ENCODE measurements at places on chromosomes 3 and 15.

DNA sequence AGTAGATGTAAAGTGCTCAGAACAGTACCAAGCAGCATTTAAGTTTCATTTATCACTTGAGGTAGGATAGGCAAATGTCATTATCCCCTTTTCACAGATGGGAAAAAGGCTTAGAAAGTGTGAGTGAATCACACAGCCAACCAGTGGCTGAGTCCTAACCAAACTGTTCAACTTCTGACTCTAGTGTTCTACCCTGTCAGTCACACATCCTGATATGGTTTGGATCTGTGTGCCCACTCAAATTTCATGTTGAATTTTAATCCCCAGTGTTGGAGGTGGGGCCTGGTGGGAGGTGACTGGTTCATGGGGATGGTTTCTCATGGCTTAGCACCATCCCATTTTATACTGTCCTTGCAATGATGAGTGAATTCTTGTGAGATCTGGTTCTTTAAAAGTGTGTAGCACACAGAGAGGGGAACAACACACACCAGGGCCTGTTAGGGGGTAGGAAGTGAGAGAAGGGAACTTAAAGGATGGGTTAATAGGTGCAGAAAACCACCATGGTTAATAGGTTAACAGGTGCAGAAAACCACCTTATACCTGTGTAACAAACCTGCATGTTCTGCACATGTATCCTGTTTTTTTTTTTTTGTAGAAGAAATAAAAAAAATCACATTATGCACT is 304.7 kb downstream of the SUCLG2 start:
- peak; percentile 28 for DNase-seq

DNA sequence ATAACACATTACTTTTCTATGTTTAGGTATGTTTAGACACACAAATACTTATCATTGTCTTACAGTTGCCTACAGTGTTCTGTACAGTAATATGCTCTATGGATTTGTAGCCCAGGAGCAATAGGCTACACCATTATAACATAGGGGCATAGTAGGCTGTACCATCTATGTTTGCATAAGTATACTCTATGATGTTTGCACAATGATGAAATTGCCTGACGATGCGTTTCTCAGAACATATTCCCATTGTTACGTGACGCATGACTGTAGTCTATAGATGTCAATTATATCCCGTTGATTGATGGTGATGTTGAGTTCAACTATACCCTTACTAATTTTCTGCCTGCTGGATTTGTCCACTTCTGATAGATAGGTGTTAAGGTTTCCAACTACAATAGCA is 139.4 kb upstream of the PFN2 start:
- no peak for DNase-seq

DNA sequence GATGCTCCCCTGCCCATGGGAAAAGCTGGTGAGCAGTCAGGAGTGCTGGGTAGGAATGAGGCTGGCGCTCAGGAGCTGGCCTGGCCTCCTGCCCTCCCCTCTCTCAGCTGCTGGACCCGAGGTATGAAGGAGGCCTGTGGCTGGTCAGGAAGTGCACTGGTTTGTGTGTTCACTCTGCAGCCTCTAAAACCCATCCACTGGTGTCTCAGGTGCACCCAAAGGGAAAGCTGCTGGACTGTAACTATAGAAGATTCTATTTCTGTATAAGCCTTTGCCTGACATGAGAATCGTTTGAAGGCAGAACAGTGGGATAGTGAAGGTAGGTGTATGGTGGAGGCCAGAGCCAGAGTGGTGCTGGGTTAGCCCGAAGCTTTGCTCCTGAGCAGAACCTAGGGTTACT is 5.7 kb upstream of the CPNE9 start:
- DNase-seq, result no peak

DNA sequence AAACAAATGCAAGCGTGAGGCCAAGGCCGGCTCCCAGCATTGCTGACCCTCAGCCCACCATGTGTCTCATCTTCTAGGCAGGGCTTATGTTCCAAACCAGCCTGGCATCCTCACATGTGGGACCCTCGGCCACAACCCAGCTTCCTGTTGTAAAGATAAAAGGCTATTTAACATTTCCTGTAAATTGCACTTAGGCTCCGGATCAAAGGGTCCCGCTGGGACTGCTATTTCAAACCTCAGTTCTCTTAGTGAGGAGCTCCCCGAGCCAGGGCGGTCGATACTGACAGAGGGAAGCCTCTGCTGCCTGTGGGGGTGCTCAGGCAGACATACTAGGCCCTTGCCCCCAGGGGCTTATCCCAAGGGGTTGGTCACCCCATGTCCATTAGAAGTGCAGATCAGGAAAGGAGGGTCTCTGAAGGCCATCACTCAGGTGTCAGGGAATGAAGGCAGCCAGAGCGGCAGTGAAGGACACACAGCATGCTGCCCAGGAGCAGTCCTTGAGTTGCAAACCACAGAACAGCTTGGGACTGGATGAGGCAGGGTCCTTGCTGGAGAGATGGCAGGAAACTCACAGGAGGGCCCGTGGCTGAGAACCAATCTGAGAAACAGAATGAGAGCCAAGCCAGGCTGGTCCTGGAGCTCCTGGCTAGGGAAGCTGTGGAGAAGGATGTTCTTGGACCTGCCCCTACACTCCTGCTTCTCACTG is 239.9 kb downstream of the TLE3 start:
- no peak for DNase-seq

DNA sequence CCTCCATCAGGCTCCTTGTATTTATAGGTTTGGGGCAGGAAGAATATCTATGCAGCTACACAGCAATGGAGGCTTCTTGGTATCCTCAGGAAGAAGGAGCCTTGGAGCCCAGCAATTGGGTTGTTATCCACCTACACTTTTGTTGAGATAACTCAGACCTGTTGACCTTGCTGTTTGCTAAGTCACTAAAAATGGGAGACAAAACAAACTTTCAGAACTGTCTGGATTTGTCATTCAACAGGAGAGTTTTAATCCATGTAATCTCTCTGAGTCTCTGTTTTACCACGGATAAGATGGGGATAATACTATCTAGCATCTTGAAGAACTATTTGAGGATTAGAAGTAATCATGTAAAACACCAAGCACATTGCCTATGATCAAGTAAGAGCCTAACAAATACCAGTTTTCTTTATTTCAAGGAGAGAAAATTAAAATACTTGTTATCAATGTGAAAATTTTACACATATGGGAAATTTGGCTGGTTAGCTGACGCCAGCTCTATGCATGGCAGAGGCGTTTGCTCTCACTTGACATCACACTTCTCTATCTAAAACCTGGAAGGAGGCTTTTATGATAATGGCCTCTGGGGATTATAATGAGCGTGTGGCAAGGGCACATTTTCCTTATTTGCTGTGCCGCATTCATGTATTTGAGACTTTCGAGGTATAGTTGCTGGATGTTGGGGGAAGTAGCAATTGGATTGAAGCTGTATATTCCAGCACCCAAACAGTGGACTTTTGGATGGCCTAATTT is 215.6 kb downstream of the PDCD6IP start:
- no peak for DNase-seq

DNA sequence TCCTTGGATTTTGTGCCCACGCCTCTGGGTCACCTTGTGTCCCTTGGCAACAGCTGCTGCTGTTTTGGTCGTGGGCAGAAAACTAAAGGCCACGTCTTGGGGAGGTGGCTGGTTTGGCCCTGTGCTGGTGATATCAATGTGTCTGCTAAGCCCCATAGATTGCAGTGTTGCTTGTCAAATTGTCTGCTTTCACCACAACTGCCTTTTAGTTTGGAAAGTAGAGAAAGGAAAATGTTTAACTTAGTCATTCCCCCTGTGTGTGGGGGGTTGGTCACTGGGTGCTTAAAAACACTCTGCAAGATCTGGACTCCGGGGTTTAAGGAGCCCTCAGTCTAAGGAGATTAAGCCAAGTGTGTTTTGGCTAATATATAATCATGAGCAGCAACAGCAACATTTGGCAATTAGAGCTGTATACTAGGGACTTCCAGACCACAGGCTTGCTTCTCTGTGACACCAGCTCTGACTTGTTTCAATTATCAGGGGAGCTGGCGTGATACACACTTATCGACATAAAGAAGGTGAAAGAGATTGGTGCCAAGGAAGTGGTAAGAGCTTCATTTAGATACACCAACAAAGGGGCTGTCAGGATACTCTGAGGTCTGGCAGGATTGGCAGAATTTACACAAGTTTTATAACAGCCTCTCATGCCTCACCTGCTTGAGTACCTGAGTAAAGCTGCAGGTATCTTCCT is 3.5 kb downstream of the SMAD3 start:
- DNase-seq, result no peak

- DNase-seq, result no peak
Measured at GRCh38 chr3:39110041-39110639, 2.7 kb downstream of the TTC21A start.

DNA sequence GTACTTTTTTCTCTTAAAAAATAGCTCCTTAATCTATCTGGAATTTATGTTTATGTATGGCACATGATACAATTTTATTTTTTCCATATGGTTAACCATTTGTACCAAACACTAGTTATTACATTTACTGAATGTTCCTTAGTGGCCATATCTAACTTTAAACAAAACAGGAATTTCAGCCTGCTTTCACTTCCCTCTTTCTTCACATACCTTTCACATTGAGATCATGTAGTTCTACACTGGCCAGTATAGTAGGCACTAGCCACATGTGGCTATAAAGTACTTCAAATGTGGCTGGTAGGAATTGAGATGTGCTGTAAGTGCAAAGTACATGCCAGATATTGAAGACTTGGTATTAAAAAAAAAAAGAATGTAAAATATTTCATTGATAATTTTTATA is 4.7 kb upstream of the RYK start:
- no peak for DNase-seq

DNA sequence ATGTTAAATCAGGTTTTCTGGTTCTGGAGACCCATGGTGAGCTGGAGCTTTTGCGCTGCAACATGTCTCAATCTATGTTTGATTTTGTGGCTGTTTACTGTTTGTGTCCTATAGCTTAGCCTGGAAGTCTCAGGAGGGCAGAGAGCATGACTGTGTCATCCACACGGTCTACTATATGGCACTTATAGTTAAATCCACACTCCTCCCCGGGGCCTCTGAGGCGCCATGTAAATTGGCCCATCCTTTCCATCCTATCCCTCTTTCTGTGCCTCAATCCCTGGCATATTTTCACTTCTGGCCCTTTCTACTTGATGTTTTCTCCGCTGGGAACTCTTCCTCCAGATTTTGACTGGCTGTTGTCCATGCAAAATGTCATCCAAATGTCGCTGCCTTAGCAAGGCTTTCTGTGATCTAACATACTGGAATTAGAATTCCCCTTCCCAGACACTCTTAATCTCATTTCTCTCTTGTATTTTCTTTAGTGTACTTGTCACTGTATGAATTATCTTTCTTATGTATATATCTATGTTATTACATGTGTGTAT is 560.8 kb upstream of the RGMA start:
- no peak for DNase-seq

DNA sequence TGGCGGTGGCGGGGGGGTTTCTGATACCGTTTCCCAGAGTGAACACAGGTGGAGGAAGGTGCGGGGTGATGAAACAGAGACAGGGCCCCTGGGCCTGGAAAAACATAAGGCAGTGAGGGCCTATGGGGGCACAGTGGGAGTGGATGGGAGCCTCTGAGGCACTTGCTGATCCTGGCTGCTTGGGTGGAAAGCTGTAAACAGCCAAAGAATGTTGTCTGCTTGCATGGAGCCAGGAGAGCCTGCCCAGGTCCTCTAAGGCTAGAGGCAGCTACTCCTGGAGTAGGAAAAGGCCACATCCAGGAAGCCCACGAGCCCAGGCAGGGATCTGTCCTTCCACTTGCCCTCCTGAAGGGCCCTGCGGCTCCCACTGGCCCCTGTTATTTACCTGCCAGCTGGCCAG is 2.9 kb upstream of the SEMA3B start:
- DNase-seq, result no peak

DNA sequence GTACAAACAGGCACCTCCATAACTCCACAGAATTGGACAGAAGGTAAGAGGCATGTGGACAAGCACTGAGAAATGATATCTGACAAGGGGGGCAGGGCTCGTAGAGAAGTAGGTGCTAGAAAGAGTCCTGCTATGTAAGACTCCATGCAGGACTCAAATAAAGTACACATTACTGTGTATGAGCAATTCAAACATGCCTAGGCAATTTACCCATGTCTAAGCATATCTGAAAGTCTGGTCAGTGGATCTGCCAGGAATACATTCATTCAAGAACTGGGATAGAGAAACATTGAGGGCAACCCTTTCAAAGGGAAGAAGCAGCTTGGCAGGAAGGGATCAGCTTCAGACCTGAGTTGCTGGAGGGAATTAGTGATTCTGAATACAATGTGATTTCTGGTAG is 174.1 kb upstream of the MCTP2 start:
- no peak for DNase-seq

DNA sequence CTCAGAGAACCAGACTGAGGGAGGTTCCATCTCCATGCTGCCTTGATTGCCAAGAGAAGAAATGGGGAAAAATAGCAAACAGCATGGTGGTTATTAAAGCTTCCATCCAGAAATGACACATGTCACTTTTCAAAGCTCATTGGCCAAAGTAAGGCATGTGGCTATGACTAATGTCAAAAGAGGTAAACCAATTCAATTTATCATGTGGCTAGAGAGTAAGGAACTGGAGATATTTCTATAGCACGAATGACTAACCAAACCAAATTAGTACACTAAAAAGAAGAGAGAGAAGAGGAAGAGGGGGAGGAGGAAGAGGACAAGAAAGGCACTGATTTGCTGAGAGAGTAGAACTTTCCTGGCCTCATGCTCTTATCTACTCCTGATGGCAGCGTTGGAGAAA is 115.2 kb upstream of the SLC6A11 start:
- no peak for DNase-seq

DNA sequence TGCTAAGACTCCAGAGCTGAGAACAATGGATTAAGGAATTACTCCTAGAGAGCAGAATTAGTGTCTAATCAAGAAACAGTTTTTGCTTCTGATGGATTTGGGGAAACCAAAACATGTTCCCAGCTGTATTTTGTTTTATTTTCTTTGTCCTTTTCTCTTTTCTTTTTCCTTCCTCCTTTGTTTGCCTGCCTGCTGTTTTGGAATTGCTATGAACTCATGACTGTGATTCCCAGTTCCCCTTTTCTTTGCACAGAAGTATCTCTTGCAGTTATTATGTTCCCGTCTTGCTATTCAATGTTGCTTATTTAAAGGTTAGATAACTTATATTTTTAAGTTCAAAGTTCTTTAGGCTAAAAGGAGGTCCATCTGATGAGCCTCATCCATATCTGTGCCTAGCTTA is 77.0 kb upstream of the GBE1 start:
- no peak for DNase-seq

DNA sequence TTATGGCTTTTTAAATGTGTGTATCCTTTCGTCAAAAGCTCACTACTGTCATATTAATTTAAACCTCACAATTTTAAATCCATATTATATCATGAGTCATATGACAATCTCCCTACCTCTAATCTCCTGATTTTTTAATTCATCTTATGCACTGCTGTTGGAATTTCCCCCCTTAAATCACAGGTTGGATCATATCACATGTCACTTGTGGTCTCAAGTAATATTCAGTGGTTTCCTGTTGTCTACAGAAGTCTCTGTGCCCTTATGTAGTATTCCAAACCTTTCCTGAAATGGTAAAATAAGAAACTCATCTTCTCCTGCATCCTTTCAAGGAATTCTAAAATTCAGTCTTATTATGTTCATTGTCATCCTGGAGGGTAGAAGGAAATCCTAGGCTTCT is 116.0 kb upstream of the CBLB start:
- no peak for DNase-seq

- DNase-seq, result no peak
Measured at GRCh38 chr15:80591471-80591870, 103.6 kb upstream of the ABHD17C start.

- DNase-seq, result no peak
Measured at GRCh38 chr3:23668430-23668904, 137.3 kb upstream of the UBE2E1 start.

- DNase-seq, result no peak
Measured at GRCh38 chr3:111796566-111796965, 62.5 kb upstream of the PHLDB2 start.

GRCh38 chr15:91919014-91919534 is 65.6 kb downstream of the SLCO3A1 start:
- DNase-seq, result no peak
